ENCODE measurements at places on chromosomes 3 and 15.

- no peak for DNase-seq
Measured at GRCh38 chr3:188539631-188540194, 385.8 kb downstream of the LPP start.

DNA sequence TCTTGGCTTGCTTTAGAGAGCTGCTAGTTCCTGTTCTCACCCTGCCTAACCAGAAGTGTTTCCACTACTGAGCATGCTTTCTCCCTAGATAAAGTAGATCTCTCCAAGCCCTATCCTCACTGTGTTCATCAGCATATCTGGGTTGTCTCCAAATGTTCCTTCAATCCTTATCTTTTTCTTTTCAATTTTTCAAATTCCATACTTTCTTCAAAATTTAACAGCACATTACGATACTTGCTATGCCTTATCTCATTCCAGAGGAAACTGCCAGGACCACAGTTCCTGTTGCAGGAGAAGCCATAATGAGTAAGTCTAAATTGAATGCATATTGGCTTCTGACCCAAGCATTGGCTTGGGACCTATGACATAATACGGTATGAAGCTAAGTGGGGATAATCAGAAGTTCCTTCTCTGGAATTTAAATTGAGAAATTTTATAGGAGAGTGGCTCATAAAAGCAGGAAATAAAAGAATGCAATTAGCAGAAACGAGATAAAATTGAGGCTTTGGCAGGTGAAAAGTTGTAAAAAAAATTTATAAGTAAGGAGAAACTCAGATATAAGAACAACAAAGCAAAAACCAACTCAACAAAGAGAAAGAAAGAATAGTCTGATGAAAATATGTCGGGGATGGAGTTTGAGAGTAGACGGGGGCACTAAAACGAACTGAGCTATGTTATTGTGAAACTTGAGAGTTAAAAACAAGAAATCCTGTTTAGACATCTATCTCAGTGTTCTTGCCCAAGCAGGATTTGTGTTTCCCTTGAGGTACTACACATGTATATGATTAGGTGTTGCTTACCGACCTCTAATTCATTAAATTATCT is 631.7 kb upstream of the CCDC54 start:
- DNase-seq: no peak

- no peak for DNase-seq
Measured at GRCh38 chr3:57421336-57421735, 122.8 kb downstream of the DNAH12 start.

- DNase-seq: no peak
Measured at GRCh38 chr3:23991683-23992628, 46.9 kb downstream of the NR1D2 start.

- no peak for DNase-seq
Measured at GRCh38 chr15:70829371-70830166, 24.4 kb downstream of the LARP6 start.

DNA sequence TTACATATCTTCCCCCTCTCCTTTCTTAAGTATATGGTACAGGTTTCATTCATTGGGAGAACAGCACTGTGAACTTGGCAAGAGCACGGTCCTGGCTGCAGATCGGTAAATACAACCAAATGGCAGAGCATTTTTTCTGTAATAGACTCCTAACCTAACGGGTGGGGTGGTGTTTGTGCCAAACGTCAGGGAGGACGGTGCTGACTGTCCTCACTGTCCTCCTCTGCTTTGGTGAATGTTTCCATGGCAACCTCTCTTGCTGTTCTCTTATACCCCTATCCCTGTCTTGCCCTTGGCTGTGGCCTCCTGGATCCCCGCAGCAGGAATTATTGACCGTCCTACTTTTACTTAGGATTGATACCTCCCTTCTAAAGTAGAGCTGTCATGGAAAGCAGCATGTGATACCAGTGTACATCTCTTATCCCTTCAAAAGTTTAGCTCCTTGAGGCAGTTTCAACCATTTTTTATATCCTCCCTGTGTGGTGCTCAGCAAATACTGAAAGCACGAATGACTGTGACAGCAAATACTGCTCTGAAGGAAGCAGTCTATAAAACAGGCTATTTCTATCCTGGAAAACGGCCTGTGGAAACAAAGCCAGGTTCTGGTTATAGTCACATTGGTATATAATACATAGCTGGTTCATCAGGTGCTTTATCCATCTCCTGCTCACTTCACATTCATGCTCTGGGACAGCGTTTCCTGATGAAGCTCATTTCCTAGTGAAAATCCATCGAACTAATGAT is 275.4 kb upstream of the C2CD4B start:
- DNase-seq: no peak

DNA sequence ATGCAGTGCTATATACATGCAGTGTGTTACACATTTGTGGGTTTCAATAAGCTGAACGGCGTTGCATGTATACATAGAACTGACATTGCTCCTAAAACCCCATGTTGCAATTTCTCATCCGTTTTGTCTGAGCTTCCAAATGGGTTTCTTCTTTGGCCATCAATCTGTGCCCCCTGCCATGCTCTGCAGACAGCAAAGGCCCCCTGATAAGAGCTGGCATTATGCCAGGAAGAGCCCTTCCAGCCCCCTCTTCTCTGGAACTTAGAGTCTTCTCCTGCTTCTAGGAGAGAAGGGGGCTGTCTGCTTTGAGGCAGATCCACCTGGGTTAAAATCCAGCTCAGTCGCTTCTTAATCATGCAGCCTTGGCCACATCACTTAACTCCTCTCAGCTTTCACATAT is 254.0 kb downstream of the SLCO3A1 start:
- DNase-seq: no peak

DNA sequence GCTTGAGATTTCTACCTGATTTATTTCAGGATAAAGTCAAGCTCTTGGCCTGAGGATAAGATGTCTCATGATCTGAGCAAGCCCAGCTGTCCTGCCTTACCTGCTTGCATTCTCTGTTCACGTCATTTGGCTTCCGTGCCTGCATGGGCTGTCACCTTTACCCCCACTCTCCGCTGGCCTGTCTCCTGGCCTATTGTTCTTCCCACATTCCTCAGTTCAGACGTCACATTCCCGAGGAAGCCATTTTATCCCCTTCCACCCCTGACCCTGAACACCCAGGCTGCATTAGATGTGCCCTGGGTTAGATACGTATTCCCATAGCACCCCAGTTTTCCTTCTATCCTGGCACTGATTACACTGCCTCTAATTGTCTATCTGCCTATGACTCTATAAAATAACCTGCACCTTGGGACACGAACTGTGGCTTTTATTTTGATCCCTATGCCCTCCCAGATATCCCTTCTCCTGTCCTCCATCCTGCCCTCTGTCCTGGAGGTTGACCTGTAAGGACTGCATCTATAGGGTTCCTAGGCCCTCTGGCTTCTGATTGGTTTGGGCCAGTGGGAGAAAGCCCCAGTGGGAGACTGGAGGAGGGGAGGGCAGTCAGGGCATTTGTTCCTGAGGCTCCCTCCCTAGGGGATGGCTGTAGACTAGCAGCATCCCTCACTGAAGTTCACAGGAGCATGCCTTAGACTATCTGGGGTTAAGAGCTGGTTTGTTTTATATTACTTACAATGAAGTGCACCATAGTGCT is 19.2 kb upstream of the UBE2Q2 start:
- DNase-seq: no peak

DNA sequence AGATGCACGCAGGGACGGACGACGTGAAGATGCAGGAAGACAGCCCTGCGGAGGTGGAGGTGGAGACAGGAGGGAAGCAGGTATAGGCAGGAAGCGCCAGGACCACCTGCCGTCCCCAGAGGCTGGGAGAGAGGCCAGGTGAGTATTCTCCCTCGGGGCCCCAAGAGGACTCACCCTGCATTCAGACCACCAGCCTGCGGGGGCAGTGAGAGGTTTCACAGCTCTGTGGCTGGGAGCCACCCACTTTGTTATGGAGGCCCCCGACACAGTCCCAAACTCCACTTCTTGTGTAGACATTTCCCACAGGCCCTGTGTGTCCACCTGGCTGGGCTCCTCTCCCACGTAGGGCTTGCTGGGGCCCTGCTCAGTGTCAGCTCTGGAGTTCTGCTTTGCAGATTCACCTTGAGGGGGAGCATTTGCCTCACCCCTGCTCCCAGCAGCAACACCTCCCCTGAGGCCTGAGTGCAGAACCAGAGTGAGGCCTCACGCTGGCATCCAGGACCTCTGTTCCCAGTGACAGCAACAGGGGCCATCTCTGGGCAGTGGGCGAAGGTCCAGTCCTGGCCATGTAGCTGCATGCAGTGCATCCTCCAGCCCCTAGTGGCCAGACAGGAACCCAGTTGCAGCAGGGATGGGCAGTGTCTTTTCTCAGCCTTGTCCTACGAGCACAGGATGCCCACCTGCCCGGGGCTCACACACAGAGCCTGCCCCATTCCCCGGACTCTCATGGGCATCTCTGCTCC is 119.4 kb upstream of the IQSEC1 start:
- no peak for DNase-seq

All from vagina (tissue), 2 donors.